ENCODE measurements at places on chromosomes 7 and 10. TPM values are rescaled to one million over a fixed set of nuclear protein-coding genes. Genes with fewer than 3 reads are reported as not detected.

Gene PDE6C
- not detected for total RNA-seq

Gene RPP30
- total RNA-seq = 29.8 TPM

Gene MAP3K8
- total RNA-seq = 10.3 TPM

Gene PAPOLB
- 0.24 TPM for total RNA-seq

Gene SPDYE8
- not detected for total RNA-seq

Gene CTTNBP2
- total RNA-seq = 0.15 TPM

Gene ITGB8
- 2.4 TPM for total RNA-seq

Gene UNC5B
- total RNA-seq = 61.5 TPM

Gene RPEL1
- not detected for total RNA-seq

Gene MLXIPL
- not detected for total RNA-seq

Gene ZMIZ1
- total RNA-seq = 44.5 TPM

Gene CRYGN
- 0.10 TPM for total RNA-seq

Gene SFRP4
- total RNA-seq = 1.5 TPM

Gene HOXA9
- not detected for total RNA-seq

Gene SMKR1
- total RNA-seq = not detected

Gene TBX20
- 53.6 TPM for total RNA-seq

Gene GIMAP2
- 2.9 TPM for total RNA-seq

Gene PNLIP
- not detected for total RNA-seq

Gene EVX1
- 0.50 TPM for total RNA-seq

Gene PNLIPRP2
- total RNA-seq = not detected

Gene TMEM168
- 20.7 TPM for total RNA-seq

Gene HOXA6
- not detected for total RNA-seq

Gene UPK3B
- not detected for total RNA-seq

Gene ELN
- total RNA-seq = 20.8 TPM

Gene MMD2
- total RNA-seq = not detected

Gene OR6V1
- not detected for total RNA-seq

Gene C10orf88
- 5.4 TPM for total RNA-seq

Gene CPA2
- not detected for total RNA-seq

Gene VAX1
- total RNA-seq = not detected

Gene FFAR4
- total RNA-seq = not detected

Gene LSM8
- 15.2 TPM for total RNA-seq

Gene FAM13C
- 6.1 TPM for total RNA-seq

Gene NPSR1
- total RNA-seq = not detected

Gene PRSS37
- total RNA-seq = not detected

Gene BAMBI
- 12.0 TPM for total RNA-seq

Gene SVIL
- total RNA-seq = 86.8 TPM

Gene SDK1
- 0.44 TPM for total RNA-seq

Gene PKD2L1
- not detected for total RNA-seq

Gene GPRIN2
- not detected for total RNA-seq

Gene PGAM2
- total RNA-seq = not detected

Gene EIF5AL1
- 0.49 TPM for total RNA-seq

Gene IQUB
- total RNA-seq = 0.12 TPM

Gene NCAPG2
- total RNA-seq = 4.2 TPM

Gene IFIT2
- total RNA-seq = 4.2 TPM

Gene TRIL
- total RNA-seq = 11.6 TPM
